Stimulated activated naive CD8-positive, alpha-beta T cell treated with anti-CD3 and anti-CD28 coated beads, Interleukin-15, Interleukin-2, amounts not matched to agents 100 U/mL and 50 U/mL, for 24 hours (primary cell): ENCODE measurements at places on chromosomes 7 and 10.

- DNase-seq: no peak
These were observed 5.0 kb downstream of the EPHB6 start for GRCh38 chr7:142859829-142860228.

DNA sequence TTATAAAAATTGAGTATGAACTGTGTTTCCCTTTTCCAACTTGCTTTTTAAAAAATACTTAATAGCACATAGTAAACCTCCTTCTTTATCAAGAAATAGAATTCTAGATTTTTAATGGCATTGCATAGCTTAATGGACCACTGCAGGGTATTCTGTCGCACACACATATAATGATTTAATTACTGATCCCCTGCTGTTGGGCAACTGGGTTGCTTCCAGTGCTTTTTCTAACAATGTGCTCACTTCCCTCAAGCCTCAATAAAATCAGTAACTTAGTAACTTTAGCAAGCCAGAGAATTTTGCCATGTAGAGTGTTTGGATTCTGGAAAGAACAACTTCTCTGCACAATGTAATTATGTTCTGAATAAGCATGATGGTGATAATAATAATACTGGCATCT, 49.1 kb upstream of the PDLIM1 start:
- no peak for DNase-seq

DNA sequence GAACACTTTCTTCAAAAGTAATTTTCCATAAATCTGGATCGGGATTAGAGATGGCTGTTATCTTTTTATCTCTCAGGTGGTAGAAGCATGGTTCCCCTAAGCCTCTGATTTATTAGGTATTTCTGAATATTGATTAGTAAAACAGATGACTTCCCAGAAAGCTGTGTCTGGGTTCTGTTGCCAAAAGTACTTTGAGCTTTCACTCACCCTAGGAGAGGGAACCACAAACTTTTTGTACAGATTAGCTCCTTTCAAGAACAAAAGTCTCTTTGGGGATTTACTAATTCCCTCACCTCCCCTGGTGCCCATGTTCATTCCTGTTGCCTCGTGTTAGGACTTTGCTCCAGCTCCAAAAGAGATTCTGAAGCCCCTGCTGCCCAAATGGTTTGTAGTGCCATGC, 46.7 kb upstream of the STRIP2 start:
- no peak for DNase-seq

DNA sequence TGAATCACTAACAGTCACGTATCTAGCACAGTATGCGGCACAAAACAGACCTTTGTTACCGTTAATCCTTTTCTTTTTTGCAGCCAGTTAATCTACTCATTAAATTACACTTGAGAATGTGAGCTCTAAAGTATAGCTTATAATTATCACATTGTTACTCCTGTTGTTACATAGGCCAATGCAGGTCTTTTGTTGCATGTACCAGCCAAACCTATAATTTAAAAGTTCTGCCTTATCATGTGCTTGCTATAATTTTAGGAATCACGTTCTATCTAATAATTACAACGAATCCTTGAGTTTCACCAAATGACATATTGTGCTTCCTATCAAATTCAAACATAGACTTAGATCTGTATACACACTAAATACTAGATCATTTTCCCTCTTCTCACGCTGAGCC, 245.1 kb downstream of the DGKI start:
- no peak for DNase-seq

DNA sequence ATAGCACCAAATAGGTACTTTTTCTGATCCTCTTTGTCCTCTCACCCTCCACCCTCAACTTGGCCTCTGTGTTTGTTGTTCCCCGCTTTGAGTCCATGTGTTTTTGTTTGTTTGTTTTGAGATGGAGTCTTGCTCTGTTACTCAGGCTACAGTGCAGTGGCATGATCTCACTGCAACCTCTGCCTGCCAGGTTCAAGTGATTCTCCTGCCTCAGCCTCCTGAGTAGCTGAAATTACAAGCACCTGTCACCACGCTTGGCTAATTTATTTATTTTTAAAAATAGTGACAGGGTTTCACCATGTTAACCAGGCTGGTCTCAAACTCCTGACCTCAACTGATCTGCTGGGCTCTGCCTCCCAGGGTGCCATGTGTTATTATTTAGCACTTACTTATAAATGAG, 5.3 kb downstream of the ZNF273 start:
- DNase-seq: no peak

DNA sequence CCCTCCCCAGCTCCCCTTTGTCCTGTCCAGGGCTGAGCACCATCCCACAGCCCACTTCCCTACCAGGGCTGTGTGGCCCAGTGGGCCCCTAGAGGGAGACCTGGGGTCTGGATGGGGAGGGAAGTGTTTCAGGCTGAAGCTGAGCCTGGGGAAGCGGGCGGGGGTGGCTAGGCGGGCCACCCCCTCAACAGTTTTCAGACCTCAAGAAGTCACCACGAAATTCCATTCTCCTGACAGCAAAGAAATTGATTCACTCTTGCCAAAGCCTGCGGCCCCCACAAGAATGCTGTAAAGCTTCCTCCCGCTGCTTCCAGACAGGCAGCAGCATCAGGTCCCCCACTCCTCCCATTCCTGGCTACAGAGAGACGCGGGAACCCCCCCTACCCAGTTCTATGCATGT, 2.5 kb upstream of the LFNG start:
- no peak for DNase-seq

- DNase-seq: no peak
These were observed 215.7 kb downstream of the BAMBI start for GRCh38 chr10:28892818-28893547.

DNA sequence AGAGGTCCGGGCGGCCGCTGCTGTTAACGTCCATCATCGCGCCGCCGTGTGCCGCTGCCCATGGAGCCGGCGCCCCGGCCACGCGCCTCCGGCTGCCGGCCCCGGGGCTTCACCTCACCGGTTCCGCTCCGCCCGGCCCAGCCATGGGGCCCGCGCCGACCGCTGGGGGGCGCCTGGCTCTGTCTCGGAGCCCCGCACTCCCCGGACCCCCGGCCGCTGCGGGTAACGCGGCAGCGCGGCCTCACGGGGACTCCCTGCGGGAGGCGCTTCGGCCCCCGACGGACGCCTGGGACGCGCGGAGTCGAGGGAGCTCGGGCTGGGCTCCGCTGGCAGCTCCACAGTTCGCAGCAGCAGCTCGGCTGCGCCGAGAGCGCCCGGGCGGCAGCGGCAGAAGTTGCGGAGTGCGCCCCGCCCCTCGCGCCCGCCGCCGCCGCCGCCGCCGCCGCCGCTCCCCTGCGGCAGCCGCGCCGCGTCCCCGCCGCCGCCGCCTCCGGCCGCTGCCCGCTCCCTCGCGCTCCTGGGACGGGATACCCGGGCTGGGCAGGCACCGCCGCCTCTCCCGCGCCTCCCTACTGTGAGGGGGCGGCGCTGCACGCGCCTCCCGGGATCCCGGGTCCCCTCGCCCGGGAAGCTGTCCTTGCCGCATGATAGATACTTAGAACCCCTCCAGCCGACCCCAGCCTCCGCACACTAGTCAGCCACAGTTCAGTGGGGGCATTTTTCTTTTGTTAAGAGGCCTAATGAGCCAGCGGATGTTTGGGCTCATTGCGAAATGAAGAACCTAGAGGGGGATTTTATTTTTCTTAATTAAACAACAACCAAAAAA, at the start of gene HTR7:
HTR7 (minus strand) TSS at position 405 of the 826 bp plus-strand sequence; CDS start at position 37, 368 bp downstream.
- peak; percentile 70 for DNase-seq

DNA sequence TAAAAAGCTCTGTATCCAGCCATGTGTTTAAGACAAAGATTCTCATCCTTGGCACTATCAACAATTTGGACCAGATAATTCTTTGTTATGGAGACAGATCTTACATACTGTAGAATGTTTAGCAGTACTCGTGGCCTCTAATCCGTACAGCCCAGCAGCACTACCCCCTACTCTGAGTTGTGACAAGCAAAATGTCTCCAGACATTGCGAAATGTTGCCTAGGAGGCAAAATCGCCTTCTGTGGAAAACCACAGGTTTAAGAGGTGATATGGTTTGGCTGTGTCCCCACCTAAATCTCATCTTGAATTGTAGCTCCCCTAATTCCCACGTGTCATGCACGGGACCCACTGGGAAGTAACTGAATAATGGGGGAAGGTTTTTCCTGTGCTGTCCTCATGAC, 186.7 kb downstream of the CHCHD3 start:
- no peak for DNase-seq

DNA sequence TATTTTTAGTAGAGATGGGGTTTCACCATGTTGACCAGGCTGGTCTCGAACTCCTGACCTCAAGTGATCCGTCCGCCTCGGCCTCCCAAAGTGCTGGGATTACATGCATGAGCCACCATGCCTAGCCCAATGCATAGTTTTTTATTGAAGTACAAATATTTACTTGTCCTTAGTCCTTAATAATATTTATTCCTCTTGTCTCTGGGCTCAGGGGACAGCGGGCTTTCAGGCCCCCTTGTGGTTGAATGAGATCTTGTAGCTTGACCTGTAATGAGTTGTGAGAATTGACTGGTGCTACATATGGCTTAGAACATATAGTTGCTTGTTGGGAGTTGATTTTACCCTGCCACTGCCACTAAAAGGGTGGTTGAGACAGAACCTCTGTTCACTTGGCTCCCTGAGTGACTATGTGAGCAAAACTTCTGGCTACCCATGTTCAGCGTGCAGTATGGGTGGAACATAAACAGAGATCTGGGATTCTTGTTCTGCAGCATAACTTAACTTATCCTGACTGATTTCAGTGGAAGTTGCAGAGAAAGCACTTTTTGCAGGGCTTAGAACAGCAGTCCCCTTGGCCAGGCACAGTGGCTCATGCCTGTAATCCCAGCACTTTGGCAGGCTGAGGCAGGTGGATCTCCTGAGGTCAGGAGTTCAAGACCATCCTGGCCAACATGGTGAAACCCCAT, 14.9 kb downstream of the CCL26 start:
- no peak for DNase-seq

DNA sequence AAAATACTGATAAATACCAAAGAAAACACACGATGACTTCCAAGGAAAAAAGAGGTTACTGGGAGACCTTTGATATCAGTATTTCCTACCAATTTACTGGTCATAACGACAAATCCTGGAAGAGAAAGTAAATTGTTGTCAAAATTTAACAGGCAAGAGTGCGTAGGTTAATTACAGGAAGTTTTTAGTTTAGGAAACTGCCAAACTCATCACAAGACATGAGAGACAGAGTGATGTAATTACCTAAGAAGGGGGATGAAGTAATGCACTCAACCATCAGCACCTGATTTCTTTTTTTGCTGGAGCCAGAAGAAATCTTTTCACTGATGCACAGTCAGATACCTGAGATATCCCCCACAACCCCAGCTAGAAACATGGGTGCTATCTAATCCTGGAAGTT, 16.8 kb downstream of the MACC1 start:
- no peak for DNase-seq

GRCh38 chr7:87479951-87480350, 4.5 kb upstream of the ABCB4 start:
- DNase-seq: no peak

DNA sequence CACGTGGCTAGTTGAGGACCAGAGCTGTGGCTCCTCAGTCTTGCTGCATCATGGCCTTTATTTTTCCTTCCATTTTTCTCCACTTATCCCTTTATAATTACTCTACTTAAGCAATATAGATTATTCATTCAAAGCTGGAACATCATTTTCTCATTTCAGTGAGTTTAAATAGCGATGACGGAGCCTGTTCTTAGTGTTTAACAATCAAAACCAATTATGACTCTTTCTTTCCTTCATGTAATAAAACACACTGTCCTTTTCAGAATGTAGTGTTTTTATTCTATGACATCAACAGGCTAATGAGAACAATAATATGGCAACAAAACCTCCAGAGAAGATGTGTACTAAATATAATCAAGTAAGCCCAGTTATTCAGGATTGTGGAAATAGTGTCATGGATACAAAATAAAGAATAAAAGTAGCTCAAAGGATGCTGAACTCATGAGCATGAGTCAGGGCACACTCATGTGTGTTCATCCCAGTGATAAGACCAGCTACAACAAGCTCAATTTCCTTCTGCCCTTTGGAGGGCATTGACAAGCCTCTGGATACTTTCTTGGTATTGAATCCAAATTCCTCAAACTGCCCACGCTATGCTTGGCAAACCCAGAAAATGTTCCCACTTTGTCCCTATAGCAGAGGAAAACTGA, 188.4 kb downstream of the CYP26A1 start:
- DNase-seq: no peak

GRCh38 chr10:23342213-23342884, 2.2 kb downstream of the C10orf67 start:
- no peak for DNase-seq

DNA sequence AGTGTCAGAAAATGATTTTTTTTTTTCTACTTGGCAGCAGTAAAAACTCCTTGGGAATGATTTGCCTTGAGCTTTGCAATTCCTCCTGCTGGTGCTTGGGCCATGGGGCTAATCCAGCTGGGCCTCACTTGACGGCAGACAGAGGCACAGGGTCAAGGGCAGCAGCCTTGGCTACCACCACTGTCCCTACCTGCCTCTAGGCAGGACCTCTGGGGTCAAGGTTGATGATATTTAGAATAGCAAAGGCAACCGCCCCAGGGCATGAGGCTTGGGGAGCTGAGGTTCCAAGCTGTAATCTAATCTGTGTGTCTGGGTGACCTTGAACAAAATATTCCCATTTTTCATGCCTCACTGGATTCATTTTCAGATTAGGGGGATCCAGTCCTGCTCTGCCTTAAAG, 327.4 kb downstream of the PLXNA4 start:
- no peak for DNase-seq

GRCh38 chr7:105885387-105886111, 9.2 kb upstream of the ATXN7L1 start:
- no peak for DNase-seq

- no peak for DNase-seq
These were observed 36.9 kb upstream of the GSDME start for GRCh38 chr7:24793982-24794648.

GRCh38 chr10:60797200-60797599, 18.9 kb downstream of the CDK1 start:
- DNase-seq: no peak

- no peak for DNase-seq
These were observed 20.5 kb upstream of the MRC1 start for GRCh38 chr10:17788646-17789045.

DNA sequence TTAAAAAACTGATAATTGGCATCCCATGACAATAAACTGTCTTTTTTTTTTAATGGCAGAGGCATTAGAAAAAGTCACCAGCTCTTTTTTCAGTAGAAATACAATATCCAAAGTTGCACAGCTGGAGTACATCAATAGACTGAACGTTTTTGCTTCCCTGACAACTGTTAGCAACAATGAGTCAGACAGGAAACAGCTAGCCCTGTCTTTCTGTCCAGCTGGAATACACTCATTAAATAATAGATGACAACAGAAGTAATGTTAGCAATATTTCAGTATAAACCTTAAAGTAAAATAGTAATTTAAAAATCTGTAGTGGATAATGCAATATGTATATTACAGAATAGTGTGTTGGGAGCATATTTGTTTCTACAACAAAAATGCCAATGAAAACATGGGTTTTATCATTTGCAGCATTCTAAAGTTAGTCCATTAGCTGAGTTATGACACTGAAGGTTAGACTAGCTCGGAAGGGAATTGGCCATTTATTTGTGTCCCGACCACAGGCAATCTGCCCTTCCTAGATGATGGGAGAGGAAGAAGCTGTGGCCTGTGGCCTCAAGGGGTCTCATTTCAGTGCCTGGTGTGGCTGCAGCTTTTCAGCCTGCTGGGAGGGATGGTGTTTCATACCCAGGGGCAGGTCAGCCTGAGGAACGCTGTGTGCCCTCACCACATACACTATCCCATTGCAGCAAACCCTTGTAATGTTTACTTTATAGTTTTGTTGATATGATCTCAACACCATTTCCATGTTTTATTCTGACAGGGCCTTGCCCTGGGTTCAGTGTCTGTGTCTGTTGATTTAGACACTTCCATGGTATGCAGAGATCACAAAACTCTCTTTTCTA, 173.3 kb downstream of the SLC16A9 start:
- no peak for DNase-seq

GRCh38 chr10:114258274-114258840, 19.3 kb downstream of the VWA2 start:
- DNase-seq: no peak

- no peak for DNase-seq
These were observed 25.3 kb upstream of the SNX13 start for GRCh38 chr7:17965603-17966002.
